CD4-positive, alpha-beta T cell treated with Interleukin-6 at 100 ng/mL for 8 hours (primary cell): ENCODE measurements at places on chromosomes 1 and 21.
A peak's percentile ranks its signal among the peaks of the same experiment; 100 is the strongest.

DNA sequence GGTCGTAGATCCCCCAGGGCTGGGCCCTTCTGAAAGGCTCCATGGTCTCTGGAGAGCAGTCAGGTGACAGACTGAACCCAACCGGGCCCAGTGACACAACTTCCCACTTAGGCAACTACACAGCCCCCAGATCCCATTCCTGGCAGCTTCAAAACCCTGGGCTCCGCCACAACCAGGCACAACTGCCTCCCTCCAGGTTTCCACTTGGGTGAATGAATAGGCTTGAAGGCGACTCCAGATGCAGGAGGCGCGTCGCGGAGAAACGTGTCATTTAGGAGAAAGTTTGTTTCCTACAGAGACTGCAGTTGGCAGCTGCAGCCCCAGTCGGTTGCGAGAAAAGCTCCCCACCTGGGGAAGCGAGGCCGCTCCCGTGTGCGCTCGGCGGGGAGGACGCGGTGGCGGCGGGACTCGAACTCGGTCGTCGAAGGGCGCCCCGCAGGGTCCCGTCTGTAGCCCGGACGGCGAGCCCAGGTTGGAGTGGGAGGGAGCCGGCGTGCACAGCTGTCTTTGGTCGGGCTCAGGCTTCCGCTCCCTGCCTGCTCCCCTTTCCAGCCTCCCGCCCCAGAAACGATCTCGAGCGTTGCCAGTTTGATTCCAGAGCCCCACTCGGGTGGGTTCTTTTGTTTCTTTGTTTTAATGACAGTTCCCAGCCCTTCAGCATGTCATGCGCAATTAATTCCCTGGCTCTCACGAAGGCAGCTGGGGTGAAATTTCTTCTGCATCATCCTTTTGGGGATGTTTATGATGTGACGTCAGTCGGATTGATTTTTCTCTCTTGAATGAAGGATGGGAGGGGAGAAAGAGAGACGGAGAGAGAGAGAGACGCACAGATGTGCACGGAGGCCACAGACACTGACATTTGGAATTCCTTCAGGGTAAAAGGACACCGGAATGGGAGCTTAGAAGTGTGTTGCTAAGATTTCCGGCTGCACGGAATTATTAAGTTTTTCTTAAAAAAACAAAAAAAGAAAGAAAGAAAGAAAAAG is 862 bp upstream of the SGIP1 start:
- no peak for DNase-seq

DNA sequence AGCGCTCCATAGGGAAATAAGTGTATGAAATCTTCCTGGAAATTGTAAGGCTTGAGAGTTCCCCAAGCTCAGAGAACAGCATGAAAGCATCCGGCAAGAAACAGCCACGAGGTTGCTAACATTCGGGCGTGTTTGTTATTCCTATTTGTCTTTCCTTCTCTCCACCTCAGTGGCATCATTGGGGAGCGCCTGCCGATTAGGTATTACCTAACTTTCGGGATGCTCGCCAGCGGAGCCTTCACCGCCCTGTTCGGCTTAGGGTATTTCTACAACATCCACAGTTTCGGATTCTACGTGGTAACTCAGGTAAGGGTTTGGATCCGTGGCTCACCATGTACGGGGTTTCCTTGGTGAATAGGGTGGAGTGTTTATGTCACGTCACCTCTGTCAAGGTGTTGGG is 25.7 kb downstream of the SLC37A1 start:
- DNase-seq = no peak

- DNase-seq = no peak
Observed at GRCh38 chr1:98264727-98265126, 343.9 kb upstream of the DPYD start.

GRCh38 chr1:27380224-27380623 is 2.9 kb downstream of the CD164L2 start:
- DNase-seq = no peak

DNA sequence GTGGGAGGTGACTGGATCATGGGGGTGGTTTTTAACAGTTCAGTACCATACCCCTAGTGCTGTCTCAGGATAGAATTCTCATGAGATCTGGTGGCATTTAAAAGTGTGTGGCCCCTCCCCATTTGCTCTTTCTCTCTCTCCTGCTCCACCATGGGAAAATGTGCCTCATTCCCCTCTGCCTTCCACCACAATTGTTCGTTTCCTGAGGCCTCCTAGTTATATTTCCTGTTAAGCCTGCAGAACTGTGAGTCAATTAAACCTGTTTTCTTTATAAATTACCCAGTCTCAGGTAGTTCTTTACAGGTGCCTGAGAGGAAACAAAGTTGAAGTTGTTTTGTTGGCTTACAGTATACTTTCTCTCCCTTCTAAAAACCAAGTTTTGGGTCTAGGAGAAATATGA is 23.1 kb upstream of the SLC22A15 start:
- DNase-seq = no peak

DNA sequence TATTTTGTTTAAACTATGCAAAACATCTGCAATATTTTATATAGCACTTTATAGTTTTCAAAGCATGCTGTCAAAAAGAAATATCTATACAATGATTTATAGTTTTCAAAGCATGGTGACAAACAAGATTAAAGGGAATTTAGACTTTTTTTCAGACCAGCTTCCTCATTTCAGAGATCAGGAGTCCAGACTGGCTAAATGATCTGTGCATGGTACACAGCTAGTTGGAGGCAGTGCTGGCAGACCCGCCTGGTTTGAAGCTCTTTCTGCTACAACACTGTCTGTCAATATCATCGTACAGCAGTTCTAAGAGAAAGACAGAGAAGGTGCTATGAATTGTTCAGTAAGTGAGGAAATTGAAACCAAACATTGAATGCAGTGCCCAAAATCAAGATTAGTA is 479.0 kb downstream of the PTBP2 start:
- no peak for DNase-seq

- DNase-seq = no peak
Observed at GRCh38 chr1:112706505-112707220, at the start of gene RHOC. Gene RHOC, minus strand, starts transcription at chr1:112707127. Its CDS starts 3,328 bp downstream, at chr1:112703799.

GRCh38 chr1:92655197-92655801 is 129.6 kb downstream of the EVI5 start:
- no peak for DNase-seq

DNA sequence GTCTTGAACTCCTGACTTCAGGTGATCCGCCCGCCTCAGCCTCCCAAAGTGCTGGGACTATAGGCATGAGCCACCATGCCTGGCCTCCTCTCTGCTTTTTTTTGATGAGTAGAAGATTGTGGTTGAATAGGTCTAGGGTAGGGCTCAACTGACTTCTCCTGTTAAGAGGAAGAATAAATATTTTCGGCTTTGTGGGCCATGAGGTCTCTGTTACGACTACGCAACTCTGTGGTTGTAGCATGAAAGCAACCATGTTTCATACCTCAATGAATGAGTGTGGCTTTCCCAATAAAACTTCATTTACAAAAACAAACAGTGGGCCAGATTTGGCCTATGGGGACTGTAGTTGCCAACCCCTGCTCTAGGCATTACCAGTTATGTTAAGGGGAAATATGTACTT is 67.8 kb downstream of the NID1 start:
- no peak for DNase-seq

GRCh38 chr1:37038227-37039093 is 4.1 kb upstream of the GRIK3 start:
- DNase-seq = no peak

DNA sequence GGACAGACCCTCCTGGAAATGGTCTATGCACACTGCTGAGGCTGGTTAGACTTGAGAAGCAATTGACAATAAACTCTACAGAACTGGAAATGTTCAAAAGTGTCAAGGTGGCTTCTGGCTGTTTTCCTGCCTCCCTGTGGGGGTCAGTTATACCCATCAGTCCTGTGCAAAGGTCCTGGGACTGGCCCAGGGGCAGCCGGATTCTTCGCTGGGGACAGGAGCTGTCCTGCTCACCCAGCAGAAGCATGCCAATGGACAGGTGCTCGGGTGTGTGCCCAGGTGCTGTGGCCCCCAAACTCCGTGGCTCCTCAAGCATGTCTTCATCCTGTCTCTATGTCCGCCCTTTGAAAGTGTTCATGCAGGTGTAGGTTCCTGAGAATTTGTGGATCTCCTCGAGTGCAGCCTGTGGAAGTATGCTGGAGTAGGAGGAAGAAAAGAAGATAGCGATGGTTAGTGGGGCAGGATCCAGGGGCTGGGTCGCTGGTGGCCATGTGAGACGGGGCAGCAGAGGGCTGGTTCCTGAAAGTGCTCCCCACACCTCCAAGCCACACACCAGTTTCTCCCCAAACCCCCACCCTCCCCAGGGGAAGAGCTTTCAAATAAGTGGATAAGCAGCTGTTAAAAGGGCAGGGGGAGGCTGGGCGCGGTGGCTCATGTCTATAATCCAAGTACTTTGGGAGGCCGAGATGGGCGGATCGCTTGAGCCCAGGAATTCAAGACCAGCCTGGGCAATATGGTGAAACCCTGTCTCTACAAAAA is 49.8 kb downstream of the DHRS3 start:
- DNase-seq = no peak

GRCh38 chr21:46021978-46022544 is 40.5 kb downstream of the COL6A1 start:
- DNase-seq = no peak

DNA sequence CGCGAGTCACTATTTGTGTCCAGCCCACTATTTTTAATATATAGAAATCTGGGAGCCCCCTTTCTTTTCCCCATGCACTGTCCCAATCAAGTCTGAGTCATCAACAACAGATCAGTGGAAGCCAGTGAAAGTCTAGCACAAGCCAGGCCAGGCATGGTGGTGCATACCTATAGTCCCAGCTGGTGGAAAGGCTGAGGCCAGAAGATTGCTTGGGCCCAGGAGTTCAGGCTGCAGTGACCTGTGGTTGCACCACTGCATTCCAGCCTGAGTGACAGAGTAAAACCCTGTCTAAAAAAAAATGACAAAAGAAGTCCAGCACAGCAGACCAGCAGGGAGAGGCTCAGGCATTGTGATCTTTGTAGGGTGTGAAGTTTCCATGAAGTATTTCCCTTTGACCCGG is 9.0 kb upstream of the RPL5 start:
- no peak for DNase-seq

DNA sequence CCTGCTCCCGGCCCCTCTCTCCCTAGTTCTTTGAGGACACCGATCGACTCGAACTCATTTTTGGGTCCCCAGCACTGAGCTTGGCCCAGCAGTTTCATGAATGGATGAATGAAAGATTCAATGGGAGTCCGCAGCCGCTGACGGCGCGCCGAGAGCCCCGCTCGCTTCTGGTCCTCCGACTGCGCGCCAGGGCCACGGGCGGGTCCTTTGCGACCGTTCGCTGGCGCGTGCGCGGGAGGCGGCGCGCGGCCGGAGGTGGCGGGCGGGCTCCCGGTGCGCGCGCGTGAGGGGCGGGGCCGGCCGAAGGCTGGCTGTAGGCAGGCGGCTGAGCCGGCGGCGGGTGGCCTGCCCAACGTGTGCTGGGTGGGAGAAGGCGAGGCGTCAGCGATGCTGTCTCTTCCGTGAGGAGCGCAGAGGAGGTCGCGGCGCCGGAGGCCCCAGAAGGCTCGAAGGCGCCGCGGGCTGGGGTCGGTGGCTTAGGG is at the start of gene MAST2:
Gene MAST2 (plus strand): TSS at position 314 of the 482 bp plus-strand sequence. CDS start 284 bp downstream, outside the sequence.
- DNase-seq = peak; percentile 78

DNA sequence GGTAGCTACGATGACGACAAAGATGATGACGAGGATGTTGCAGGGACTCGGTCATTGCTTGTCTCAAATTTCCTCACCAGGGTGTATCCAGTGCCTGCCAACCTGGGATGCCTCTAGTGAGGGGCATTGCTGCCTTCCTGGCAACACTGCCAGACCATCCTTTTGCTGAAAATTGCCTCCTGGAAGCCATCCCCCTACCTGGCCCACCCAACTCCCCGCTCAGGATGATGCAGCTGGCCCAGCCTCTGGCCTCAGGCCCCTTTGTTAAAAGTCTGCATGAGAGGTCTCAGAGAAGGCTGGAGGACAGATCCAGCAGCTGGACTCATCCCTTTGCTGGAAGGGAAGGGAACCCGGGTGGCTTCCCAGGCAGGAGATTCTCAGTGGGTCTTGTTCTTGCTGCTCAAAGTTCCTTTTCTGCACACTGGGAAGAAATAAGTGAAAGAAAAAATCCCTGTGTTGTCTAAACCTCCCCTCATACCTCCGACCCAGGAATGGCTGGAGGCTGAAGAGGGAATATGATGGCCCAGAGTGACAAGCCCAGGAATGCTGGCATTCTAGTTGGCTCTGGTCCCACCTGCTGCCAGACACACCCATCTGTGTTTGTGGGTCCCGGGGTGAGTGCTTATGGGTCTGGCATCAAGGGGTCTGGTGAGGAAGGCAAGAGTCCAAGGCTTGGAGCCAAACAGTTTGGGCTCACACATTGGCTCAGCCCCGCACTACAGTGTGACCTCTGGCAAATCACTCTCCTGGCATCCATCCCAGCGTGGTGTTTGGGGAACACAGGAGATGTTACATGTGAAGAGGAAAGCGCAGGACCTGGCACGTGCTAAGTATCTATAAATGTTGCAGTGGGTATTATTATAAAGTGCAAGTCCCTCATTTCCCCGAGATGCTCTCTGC is 6.7 kb upstream of the FNDC5 start:
- DNase-seq = no peak

GRCh38 chr1:204067935-204068334 is 5.0 kb upstream of the SOX13 start:
- no peak for DNase-seq

DNA sequence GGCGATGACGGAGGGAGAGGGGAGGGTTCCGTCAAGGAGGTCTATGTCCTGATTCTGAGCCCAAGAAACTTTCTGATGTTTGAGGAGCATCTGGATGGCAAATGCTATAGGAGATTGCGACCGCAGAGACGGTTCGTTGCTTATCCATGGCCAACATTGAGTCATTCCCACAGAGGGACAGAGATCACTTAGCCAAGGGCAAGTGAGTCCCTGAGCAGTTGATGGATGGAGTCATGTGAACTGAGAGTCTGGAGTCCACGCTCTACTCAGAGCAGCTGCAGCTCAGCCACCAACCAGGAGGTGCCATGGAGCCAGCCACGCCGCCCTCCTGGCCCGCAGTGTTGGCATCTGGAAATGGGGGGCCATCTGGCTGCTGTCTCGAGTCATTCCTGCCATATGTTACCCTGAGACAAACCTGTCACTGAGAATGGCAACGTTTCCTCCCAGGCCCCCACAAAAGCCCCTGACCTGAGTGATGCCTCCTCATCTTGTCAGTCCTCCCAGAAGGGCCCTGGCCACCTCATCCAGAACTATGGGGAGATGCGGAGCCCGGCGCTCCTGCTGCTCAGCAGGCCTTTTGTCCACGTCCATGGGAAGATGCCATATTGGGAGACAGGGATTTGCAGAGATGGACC is 58.6 kb downstream of the ATP5PO start:
- no peak for DNase-seq

GRCh38 chr1:174742805-174743653 is 256.7 kb upstream of the CACYBP start:
- DNase-seq = no peak

- no peak for DNase-seq
Observed at GRCh38 chr1:59323879-59324278, 27.0 kb downstream of the FGGY start.

- no peak for DNase-seq
Observed at GRCh38 chr1:20072771-20073170, 2.8 kb downstream of the PLA2G5 start.

- DNase-seq = no peak
Observed at GRCh38 chr1:151811181-151811580, 6.0 kb upstream of the LINGO4 start.

GRCh38 chr1:106798991-106799390 is 257.5 kb upstream of the PRMT6 start:
- DNase-seq = no peak
